Fibroblast of lung (primary cell): ENCODE measurements at places on chromosomes 2 and 18. TPM values are rescaled to one million over a fixed set of nuclear protein-coding genes. Genes with fewer than 3 reads are reported as not detected.
A peak's percentile ranks its signal among the peaks of the same experiment; 100 is the strongest.

The MALL gene
- 3.1 and 3.3 TPM in 2 replicates for total RNA-seq

The FAM228A gene
- 0.51 and 0.99 TPM in 2 replicates for total RNA-seq

- peaks cover 3% of the 10 kb centered on the region for H3K4me1 ChIP-seq
- no peaks in the 10 kb centered on the region for H3K36me3 ChIP-seq
- DNase-seq: peak; percentile 61
- H3K27ac ChIP-seq: no peak overlapping the region
- H3K4me3 ChIP-seq: no peak overlapping the region
These were observed 61.4 kb downstream of the RPL31 start for GRCh38 chr2:101063352-101064124.

The KLHL14 gene
- total RNA-seq: not detected in 2 replicates

DNA sequence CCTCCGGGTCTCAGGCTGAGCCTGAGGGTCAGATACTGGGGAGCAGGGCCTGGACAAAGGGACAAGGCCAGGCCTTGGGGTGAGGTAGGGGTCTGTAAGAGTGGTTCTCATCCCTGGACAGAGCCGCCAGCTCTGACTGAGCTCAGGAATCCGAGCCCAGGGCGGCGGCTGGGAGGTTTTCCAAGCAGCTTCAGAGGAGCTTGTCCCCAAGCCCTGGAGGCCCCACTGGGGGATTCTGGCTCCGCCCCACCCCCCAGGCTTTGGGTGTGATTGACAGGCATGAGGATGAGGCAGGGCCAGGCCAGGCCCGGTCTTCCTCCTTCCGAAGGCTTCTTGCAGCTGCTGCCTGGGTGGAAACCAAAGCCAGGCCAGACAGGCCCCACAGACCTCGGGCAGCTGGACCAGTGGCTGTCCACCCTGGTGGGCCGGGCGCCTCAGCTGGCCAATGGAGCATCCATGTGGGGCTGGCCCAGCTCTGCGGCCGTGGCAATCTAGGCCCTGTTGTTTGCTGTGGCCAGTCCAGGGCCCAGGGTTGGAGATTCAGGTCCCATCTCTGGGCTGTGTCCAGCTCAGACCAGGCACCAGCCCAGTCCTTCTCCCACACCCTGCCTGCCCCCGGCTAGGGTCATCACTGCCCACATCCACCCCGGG, 23.1 kb upstream of the GPC1 start:
- no peak overlapping the region for H3K27ac ChIP-seq
- H3K36me3 ChIP-seq: no peaks in the 10 kb centered on the region
- DNase-seq: no peak
- H3K4me1 ChIP-seq: no peaks in the 10 kb centered on the region
- no peaks in the 10 kb centered on the region for H3K27me3 ChIP-seq

- H3K4me3 ChIP-seq: no peak overlapping the region
- peaks cover 5% of the 10 kb centered on the region for H3K4me1 ChIP-seq
- peak; percentile 48 for DNase-seq
- no peaks in the 10 kb centered on the region for H3K36me3 ChIP-seq
These were observed 17.2 kb downstream of the LTBP1 start for GRCh38 chr2:32963941-32964340.

- no peak overlapping the region for H3K4me3 ChIP-seq
- DNase-seq: no peak
- H3K27me3 ChIP-seq: no peaks in the 10 kb centered on the region
- H3K4me1 ChIP-seq: no peaks in the 10 kb centered on the region
These were observed 959.4 kb upstream of the GYPC start for GRCh38 chr2:125696560-125696959.

GRCh38 chr2:138814123-138814898, 34.1 kb upstream of the NXPH2 start:
- no peaks in the 10 kb centered on the region for H3K4me1 ChIP-seq
- no peak overlapping the region for H3K4me3 ChIP-seq
- DNase-seq: no peak
- H3K27me3 ChIP-seq: no peaks in the 10 kb centered on the region

The CTAGE1 gene
- under 0.01 TPM in 1 of 2 replicates, not detected in the other for total RNA-seq

DNA sequence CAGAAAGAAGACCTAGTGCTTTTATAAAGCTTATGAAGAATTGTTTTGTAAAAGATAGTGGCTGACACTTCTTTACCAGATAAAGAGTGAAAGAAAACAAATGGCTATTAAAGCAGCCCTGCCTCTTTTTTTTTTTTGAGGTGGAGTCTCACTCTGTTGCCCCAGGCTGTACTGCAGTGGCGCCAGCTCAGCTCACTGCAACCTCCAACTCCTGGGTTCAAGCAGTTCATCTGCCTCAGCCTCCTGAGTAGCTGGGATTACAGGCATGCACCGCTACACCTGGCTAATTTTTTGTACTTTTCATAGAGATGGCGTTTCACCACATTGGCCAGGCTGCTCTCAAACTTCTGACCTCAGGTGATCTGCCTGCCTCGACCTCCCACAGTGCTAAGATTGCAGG, 12.9 kb downstream of the ARPC2 start:
- H3K27ac ChIP-seq: no peak overlapping the region
- no peak for DNase-seq
- peaks cover 13% of the 10 kb centered on the region for H3K4me1 ChIP-seq
- no peaks in the 10 kb centered on the region for H3K27me3 ChIP-seq

GRCh38 chr18:13932285-13933025, 17.1 kb upstream of the MC2R start:
- H3K4me3 ChIP-seq: no peak overlapping the region
- no peak overlapping the region for H3K27ac ChIP-seq
- no peaks in the 10 kb centered on the region for H3K4me1 ChIP-seq
- no peaks in the 10 kb centered on the region for H3K27me3 ChIP-seq

DNA sequence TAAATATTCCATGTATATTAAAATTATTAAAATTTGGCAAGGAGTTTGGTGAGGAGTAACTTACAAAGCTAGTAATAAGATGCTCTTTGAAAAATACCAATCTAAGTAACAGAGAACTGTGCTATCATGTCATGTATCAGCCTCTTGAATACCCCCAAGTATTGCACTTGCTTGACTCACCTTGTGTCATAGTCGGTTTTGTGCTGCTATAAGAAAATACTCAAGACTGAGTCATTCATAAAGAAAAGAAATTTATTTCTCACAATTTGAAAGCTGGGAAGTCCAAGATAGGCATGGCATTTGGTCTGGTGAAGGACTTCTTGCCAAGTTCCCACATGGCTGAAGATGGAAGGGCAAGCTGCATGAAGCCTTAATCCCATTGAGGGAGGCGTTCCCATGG, 179.2 kb downstream of the MEMO1 start:
- H3K27ac ChIP-seq: no peak overlapping the region
- no peaks in the 10 kb centered on the region for H3K27me3 ChIP-seq
- H3K36me3 ChIP-seq: no peaks in the 10 kb centered on the region
- DNase-seq: peak; percentile 32
- no peaks in the 10 kb centered on the region for H3K4me1 ChIP-seq

The PPP4R1 gene
- 90.9 and 108 TPM in 2 replicates for total RNA-seq

DNA sequence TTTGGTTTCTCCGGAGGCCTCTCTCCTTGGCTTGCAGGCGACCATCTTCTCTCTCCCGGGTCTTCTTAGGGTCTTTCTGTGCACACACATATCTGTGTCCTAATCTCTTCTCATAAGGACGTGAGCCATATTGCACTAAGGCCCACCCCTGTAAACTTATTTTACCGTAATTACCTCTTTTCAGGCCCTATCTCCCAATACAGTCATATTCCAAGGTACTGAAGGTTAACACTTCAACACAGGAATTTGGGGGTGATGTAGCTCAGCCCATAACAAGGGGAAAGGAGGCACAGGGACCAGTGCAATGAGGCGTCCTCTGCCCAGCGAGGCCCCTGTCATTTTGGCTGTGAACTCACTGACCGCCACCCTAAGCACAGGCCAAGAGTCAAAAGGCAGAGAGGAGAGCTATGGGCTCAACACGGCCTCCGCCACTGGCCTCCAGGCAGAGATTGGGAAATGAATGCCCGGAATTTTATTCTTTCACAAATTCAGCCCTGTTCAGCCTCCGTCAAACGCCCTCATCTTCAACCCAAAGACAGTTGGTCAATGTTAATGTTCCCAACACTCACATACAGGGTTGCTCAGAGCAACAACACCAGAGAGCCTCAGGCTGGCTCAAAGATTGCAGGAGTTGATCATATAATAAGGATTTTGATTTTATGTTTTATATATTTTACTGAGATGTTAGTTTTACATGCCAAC, 15.9 kb upstream of the NMUR1 start:
- H3K27me3 ChIP-seq: peaks cover 2% of the 10 kb centered on the region
- no peak overlapping the region for H3K4me3 ChIP-seq
- no peak for DNase-seq
- H3K36me3 ChIP-seq: no peaks in the 10 kb centered on the region

The IRS1 gene
- 18.7 and 29.1 TPM in 2 replicates for total RNA-seq

The KLHL30 gene
- 0.26 and 1.2 TPM in 2 replicates for total RNA-seq

GRCh38 chr2:120861191-120861575, 125.5 kb downstream of the GLI2 start:
- H3K4me3 ChIP-seq: no peak overlapping the region
- no peaks in the 10 kb centered on the region for H3K36me3 ChIP-seq
- DNase-seq: no peak
- peaks cover 9% of the 10 kb centered on the region for H3K4me1 ChIP-seq
- H3K27me3 ChIP-seq: no peaks in the 10 kb centered on the region

The STARD7 gene
- total RNA-seq: 71.7 and 121 TPM in 2 replicates

DNA sequence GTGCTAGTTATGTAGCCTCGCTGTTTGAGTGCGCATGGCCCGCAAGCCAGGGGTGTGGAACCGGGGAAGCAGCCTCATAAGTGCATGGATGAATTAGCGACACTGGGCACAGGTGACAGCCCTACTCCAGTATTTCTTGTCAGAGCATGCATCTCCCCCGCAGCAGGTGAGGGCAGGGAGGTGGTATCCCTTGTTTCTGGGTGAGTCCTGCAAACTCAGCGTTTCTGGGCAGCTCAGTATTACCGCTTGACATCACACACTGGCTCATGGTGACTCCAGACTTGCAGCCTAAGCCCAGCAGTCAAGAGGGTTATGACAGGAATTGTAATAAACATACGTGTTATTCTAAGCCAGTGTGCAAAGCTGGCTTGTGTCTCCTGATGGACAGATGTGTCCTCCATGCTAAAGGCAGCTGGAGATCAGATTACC, 2.5 kb downstream of the CABLES1 start:
- peaks cover 3% of the 10 kb centered on the region for H3K4me1 ChIP-seq
- DNase-seq: no peak
- H3K36me3 ChIP-seq: no peaks in the 10 kb centered on the region
- H3K4me3 ChIP-seq: no peak overlapping the region
